ENCODE measurements at places on chromosomes 12 and 14. TPM values are rescaled to one million over a fixed set of nuclear protein-coding genes. Genes with fewer than 3 reads are reported as not detected.
A peak's percentile ranks its signal among the peaks of the same experiment; 100 is the strongest.

DNA sequence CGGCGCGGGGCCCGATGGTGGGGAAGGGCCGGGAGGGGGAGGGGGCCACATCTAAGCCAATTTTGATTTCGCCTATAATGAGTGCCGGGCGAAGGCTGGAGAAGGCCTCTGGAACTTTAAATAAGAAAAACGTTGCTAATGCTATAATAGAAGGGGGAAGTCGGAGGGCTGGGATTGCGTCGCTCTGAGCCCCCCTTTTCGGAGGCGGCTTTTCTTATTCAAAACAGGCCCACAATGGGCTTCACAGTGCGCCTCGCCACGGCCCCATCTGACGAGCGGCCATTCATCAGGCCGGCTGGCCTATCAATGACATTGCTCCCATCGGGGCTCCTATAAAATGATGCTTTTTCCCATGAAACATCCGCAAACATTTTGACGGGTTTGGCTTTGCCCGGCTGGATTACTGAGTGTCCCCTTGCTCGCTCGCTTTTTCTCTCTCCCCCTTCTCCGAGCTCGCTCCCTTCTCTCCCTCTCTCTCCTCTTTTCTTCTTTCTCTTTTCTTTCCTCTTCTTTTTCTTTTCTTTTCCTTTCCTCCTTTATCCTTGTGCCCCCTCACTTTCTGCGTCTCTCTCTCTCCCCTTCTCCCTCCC lies at the start of gene RFX4:
TSS of gene RFX4 (plus strand) at position 364 of the 590 bp plus-strand sequence. CDS start 317 bp downstream, outside the sequence.
- DNase-seq = no peak

DNA sequence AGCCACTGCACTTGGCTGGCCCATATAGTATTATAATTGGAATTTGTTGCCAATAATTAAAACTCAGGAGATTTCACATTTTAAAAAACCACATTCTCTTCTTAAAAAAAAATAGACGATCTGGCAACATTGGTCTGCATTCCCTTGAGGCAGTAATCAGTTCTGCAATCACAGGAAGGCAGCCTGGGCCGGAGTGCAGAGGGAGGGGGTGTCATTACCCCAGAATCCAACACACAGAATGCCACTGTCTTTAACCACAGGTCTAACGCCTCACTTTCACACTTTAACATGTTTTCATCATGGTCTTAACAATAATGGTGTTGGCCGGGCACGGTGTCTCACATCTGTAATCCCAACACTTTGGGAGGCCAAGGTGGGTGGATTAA lies 100.1 kb downstream of the SCARB1 start:
- no peak for DNase-seq

- DNase-seq = no peak
These were observed 72.8 kb downstream of the ANKS1B start for GRCh38 chr12:99911967-99912366.

DNA sequence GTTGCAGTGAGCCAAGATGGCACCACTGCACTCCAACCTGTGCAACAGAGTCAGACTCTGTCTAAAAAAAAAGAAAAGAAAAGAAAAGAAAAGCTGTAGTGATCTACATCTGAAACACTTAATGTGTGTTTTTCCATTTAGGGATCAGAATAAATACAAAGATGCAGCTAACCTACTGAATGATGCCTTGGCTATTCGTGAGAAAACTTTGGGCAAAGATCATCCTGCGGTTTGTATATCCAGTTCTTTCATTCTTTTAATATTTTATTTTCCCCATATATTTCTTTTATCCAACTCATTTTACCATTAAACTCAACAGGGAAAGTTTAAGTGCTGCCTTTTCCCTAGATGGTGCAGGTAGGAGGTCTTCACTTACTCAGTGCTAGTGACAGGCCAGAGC lies 40.4 kb downstream of the KLC1 start:
- no peak for DNase-seq

DNA sequence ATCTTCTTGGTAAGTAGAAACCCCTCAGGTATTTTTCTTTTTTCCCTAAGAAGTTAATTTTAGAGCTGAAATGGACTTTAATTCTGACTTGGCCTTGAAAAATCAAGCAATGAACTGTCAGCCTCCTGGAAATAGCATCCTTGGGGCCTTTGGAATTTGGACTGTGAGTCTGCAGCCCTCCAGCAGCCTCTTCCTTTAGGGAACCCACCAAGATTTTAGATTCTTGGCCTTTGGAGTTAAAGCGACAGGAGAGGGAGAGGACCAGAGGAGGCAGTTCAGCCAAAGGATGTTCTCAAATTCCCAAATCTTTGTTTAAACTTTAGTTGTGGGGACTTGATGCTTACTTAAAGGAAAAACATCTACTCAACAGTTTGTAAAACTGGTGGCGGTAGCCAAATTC lies 288.6 kb downstream of the AACS start:
- no peak for DNase-seq

DNA sequence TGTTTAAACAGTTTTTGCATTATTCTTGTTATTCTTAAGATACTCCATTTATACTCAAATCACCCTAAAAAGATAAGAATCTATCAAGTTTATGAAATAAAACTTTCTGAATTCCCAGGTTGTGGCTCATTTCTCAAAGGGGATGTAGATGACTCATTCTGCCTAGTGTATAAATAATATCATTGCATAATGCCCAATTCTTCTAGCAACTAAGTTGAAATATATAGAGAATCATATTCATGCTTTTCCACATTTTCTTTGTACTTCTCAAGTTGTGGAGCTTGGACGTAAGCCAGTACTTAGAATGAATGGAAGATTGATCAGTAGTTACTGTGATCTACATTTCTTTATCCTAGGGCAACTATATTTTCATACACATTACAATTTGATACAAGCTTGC lies 201.1 kb downstream of the PPFIA2 start:
- DNase-seq = no peak

- no peak for DNase-seq
These were observed 8.4 kb downstream of the NIN start for GRCh38 chr14:50822501-50823042.

Gene ATXN3
- 35.9 TPM for total RNA-seq

GRCh38 chr12:26571560-26571959 lies 261.4 kb downstream of the ITPR2 start:
- DNase-seq = no peak

Gene KRT4
- not detected for total RNA-seq

DNA sequence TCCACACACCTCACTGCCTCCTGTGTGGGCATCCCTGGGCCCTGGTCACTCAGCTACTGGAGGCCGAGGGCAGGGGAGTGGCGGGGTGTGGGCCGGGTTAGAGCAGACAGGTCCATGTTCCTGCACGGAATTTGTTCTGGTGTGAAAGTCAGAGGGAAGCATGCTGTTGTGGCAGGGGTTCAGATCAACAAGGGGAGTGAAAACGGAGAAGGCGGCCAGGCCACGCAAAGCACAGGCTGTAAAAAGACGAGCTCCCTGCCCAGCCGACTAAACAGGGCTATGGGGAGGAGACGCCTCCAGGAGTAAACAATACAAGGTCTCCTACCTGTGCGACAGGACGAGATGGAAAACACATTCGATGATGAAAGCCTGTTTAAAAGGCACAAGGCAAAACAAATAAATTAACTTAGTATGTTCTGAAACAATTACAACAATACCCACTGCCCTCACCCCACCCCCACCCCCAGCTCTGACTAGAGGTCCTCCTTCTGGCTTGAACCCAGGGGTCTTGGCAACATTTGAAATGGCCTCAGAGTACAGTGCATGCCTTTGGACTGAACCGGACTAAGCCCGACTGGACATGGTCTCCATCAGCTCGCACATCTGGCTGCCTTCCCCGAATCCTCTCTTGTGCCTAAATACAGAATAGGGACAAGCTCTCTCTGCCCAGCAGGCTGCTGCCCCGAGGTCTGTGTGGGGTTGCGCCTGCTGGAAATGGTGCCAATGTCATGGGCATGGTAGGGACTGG lies 274.9 kb upstream of the DIO3 start:
- no peak for DNase-seq

DNA sequence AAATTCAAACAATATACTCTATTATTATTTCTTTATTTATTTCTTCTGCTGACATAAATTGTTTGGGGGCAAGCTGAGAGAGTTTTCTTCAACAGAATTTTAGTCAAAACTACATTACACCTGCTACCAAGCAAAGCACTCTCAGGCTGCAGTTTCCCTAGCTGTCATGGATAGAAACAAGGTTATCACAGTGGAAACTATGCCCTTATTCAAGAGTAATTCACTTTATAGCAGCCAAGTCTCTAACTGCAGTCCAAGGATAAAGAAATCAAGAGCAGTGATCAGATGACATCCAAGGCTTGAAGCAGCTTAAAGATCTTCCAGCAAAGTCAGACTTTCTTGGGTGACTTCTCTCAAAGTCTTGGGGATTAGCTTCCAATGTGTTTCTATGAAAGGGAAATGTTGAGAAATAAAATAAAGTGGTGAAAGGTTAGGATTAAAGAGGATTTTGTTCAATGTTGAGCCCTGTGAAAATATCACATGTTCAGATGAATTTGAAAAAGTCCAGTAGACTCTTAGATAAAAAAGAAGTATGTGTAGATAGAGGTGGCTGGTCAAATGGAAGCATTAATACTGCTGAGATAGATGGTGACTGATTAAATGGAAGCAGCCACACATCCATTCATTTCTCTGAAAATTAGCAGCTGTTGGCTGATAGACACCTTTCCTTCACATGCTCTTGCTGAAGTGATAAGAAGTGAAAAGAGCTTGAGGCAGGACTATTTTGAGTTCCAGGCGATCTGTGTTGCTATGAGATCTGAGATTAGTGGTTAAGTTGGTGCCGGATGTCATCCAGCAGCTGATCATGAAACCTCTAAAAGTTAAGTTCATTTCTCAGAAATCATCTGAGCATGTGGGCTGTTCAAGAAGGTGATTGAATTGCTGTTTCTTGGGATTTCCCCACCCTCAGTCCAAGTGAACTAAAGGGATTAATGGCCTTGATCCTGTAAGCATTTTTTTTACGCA lies 257.8 kb upstream of the BTG1 start:
- DNase-seq = peak; percentile 69

Gene KRT85
- not detected for total RNA-seq

GRCh38 chr12:64103825-64104740 lies 118.0 kb downstream of the KICS2 start:
- no peak for DNase-seq

Gene ACYP1
- 42.8 TPM for total RNA-seq

- DNase-seq = no peak
These were observed 63.4 kb downstream of the ANO4 start for GRCh38 chr12:100857971-100858370.

DNA sequence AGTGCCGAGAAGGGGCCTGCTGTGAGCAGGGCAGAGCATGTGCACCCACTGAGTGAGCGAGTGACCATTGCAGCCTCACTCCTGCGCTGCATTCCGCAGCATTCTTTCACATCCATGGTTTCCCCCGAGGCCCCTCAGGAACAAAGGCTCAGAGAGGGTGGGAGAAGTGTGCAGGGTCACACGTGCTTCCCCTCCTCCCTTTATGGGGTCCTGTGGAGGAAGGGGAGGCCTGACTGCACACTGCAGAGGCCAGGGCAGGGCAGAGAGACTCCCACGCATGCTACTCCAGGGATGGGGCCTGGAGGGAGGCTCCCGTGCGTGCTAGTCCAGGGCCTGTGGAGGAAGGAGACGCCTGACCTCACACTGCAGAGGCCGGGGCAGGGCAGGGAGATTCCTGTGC lies 63.2 kb downstream of the DIO3 start:
- DNase-seq = no peak

Gene SERPINA5
- not detected for total RNA-seq

- no peak for DNase-seq
These were observed 3.8 kb upstream of the SCARB1 start for GRCh38 chr12:124867401-124867930.

Gene C12orf54
- not detected for total RNA-seq

DNA sequence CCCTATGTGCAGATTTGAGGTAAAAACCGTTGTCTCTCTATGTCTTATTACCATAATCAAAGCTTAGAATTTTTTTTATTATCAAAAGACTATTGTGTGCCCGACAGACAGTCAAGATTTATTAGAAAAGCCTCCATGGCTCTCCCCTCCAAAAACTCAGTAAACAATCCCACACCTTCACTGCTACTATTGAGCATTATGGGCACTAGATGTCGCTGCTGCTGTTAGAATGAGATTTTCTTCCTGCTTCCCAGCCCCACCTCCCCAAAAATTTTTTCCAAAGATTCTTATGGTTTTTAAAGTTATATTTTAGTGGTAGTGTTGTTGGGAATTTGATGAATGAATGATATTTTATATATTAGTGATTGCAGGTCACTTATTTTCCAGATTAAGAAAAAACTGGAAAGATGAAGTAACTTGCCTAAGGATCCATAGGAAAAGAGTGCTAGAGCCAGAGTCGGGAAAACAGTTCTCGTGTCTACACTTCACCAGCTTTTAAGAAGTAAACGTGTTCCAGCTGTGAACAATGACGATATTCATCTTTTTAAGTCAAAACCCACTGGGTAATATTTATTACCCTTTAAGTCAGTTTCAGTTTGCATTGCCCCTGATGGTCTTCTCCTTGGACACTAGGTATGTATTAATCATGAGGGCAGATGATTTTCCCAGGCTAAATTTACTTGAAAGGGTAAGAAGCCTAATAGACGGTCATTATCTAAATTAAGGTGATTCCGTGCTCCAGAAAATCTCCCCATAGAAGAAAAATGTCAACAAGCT lies 12.2 kb upstream of the FOXG1 start:
- DNase-seq = no peak

Gene HRK
- not detected for total RNA-seq

Gene CPNE6
- not detected for total RNA-seq

GRCh38 chr12:5433845-5434646 lies 2.1 kb downstream of the NTF3 start:
- no peak for DNase-seq

GRCh38 chr14:98913967-98914650 lies 357.9 kb downstream of the BCL11B start:
- no peak for DNase-seq

DNA sequence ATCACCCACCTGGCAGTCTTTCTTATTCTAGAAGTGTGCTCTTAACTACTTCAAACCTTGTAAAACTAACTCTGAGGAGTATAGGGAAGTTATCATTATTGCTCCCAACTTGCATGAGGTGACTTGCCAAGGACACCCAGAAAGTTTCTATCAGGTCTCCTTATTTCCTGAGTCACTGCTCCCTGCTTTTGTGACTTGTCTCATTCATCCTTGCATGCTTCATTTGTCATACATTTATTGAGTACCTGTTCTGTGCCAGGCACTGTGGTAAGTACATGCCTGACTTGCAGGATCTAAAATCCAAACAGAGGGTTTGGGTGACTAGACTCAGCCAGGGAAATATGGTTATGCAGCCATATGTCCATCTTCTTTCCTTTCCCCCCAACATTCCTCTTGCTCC lies 25.5 kb downstream of the CFAP251 start:
- DNase-seq = no peak

DNA sequence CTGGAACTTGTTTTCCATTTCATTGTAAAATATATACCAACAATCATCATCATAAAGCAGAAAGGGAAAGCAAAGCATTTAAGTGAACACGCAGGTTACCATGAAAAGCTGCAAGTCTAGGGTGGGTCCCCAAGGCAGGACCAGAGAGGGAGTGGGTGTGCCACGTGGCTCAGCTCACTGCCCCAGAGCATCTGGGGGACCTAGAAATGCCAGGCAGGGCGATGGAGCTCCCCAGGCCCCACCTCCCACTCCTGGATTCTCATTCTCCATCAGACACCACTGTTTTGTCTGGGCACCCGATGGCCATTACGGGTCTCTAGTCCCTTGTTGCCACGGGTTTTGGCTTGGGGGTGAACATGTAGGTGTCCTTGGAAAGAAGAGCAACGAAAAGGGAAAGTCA lies 34.7 kb downstream of the BCL11B start:
- no peak for DNase-seq
